Diencephalon (tissue), 1 donor: ENCODE measurements at places on chromosomes 3 and 15. TPM values are rescaled to one million over a fixed set of nuclear protein-coding genes. Genes with fewer than 3 reads are reported as not detected.

The GOLGA6D gene
- total RNA-seq = not detected

The MUSTN1 gene
- not detected for total RNA-seq

The ACTRT3 gene
- total RNA-seq = 9.2 TPM

The WDR93 gene
- 2.1 TPM for total RNA-seq

The SUSD5 gene
- 7.4 TPM for total RNA-seq

The ADCY5 gene
- 58.6 TPM for total RNA-seq

The PPP1R14D gene
- total RNA-seq = not detected

The RASL12 gene
- 6.2 TPM for total RNA-seq

The BFSP2 gene
- total RNA-seq = not detected

The TMCO5A gene
- total RNA-seq = not detected
